Activated CD4-positive, alpha-beta T cell treated with anti-CD3 and anti-CD28 coated beads, Interleukin-2, amount 10 ng/mL, durations not matched to agents 24 days and 14 days (primary cell): ENCODE measurements at places on chromosomes 6 and 20. TPM values are rescaled to one million over a fixed set of nuclear protein-coding genes. Genes with fewer than 3 reads are reported as not detected.

Gene TMC2
- not detected in 2 replicates for total RNA-seq

Gene SLC12A5
- total RNA-seq, result not detected in 2 replicates

Gene BCAS4
- total RNA-seq, result 7.2 and 8.4 TPM in 2 replicates

DNA sequence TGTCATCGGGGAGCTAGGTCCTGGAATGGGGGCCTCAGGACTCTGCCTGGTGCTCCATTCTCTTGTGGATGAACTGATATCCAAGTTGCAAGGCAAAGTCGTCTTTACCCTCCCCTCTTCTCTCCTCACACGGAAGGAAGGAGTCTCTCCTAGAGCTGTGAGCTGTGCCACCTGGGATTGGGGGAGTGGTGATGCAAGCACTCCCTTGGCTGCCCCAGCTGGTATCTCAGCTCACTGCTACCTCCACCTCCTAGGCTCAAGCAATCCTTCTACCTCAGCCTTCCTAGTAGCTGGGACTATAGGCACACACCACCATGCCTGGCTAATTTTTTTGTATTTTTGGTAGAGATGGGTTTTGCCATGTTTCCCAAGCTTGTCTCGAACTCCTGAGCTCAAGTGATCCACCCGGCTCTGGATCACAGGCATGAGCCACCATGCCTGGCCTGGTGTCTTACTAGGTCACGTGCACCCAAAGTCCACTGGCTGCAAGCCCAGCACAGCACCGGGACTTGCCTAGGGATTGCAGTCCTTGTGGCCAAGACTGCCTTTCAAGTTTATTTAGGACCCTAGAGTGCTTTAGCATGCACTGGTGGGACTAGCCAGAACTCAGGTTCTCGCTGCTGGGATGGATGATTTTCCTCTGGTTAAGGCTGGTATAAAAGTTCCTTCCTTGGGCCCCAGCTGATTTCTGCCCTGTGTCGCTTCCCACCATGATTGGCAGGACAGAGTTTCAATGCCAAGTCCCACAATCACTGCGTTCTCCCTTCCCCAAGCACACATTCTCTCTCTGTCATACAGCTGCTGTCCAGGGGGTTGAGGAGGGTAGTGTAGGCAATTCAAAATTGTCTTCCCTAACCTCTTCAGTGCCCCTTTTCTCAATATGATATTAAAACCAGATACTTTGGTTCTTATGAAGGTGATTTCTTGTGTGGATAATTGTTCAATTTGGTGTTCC lies 33.5 kb downstream of the SMAP1 start:
- DNase-seq, result no peak

GRCh38 chr6:124200661-124201060 lies 397.0 kb downstream of the NKAIN2 start:
- DNase-seq, result no peak

DNA sequence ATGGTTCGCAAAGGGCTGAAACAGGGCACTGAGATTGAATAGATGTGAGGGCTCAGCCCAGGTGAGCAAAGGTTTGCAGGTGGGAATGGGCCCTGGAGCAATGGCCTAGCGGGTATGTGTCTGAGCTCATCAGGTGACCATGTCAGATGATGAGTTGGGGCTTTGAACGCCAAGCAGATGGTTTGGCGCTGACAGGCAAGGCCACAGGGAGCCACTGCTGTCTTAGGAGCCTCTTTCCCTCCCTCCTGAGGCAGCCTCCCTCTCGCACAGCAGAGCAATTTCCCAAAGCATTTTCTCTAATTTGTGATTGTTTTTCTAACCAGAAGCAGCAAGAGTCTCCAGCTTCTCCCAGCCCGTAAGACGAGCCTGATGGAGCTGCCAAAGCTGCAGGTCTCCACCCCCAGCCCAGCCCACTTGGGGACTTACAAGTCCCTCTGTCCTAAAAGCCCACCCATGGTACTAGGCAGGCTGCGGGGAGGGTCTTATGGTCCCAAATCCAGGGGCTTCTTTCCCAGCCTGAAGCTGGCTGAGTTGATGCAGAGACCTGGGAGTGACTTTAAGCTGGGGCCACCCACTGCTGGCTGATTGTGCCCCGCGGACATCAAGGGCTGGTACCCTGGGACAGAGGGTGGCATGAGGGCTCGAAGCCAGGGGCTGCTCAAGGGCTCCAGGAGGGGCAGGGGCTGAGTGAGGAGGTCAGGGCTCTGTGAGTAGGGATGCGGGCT lies 11.6 kb downstream of the CDH22 start:
- DNase-seq, result no peak

GRCh38 chr6:142361779-142362750 lies 60.3 kb downstream of the ADGRG6 start:
- DNase-seq, result no peak

DNA sequence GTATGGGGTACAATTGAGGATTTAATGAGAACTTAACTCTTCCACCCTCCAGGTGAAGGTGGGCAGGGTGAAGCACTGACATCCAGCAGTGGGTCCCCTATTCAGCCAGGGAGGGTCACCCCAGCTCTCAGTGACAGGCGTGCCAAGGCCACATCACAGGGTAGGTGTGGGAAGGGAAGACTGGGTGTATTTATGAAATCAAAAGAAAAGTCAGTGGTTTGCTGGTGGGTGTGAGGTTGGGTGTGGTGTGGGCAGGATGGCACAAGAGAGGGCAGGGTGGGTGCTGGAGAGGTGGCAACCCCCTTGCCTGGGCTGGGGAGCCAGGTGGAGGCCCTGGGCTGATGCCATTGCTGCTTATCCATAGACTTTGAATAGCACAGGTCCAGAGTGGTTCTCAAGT lies 16.6 kb downstream of the SYNDIG1 start:
- no peak for DNase-seq

- no peak for DNase-seq
Observed at GRCh38 chr6:13524801-13525508, 37.6 kb upstream of the GFOD1 start.

GRCh38 chr6:161443848-161444247 lies 170.0 kb upstream of the AGPAT4 start:
- DNase-seq, result no peak

- DNase-seq, result no peak
Observed at GRCh38 chr6:45504947-45505346, 127.2 kb upstream of the SUPT3H start.
